Stimulated activated CD4-positive, alpha-beta T cell treated with anti-CD3 and anti-CD28 coated beads, Interleukin-1b, Interleukin-23, amount 100 ng/mL, for 24 hours (primary cell): ENCODE measurements at places on chromosomes 6 and 20.

DNA sequence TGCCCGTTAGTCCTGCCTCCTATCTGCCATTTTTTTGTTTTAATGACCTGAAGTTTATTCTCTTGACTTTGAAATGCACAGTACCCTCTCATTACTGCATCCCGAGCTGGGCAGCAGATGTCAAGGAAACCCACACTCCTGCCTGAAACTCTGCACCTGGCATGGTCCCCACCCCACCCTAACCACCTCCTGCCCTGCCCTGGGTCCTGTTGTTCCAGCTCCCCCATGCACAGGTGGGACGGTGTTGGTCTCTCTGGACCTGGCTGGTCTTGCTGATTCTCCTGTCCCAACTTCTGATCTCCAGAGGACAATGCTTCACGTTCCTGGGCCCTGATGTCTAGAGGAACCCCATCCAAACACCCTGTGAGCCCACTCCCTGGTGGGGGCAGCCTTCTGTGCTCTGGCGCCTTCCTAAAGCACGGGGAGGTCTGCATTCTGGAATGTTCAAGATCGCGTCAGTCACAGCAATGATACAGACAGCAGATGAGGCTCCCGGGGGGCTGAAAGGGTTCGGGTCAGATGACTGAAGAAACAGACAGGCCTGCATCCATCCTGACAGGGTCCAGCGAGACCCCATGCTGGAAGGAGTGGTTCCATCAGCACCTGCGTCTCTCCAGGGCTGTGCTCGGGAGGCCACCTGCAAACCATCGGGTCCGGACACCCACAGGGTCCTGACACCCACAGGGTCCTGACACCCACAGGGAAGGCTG lies 73.6 kb downstream of the ERMARD start:
- no peak for DNase-seq

GRCh38 chr6:158991017-158991723 lies 8.8 kb downstream of the RSPH3 start:
- no peak for DNase-seq

DNA sequence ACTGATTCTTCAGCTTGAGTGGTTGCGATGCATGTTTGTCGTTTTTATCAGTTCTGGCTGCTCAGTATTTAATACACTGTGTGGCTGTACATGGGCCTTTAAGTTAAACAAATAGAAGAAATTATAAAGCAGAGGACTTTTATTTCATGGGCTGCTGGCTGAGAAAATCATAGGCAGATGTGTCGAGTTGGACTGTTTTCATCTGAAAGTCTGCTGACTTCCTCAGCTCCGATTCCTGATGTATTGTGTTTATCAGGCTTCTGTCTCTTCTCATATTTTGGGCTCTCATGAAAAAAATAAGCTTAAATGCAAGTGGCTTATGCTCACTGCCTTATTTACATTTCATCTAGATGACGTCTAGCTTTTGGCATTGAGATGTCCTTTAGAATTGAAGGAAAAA lies 129.5 kb upstream of the GGTLC1 start:
- DNase-seq: no peak

DNA sequence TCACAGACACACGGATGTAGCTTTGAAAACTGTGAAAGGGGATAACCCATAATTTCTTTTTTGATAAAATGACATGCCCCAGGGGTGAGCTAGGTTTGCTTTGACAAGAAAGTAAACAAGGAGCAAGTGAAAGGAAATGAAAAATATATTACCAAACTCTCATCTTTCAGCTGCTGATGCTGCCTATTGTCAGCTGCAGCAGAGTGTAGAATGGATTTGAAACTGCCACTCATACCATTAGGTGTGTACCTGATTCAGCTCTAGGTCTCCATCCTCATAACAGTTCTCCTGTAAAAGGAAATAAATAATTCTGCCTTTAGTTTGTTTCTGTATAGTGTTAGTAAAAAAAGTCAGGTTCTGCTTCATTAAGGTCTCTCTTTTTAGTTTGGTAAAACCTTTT lies 415.1 kb upstream of the MARCKS start:
- no peak for DNase-seq
